Tracheal epithelial cell (primary cell): ENCODE measurements at places on chromosomes 12 and 14. TPM values are rescaled to one million over a fixed set of nuclear protein-coding genes. Genes with fewer than 3 reads are reported as not detected.

The TEX52 gene
- not detected in 2 replicates for total RNA-seq

The EMP1 gene
- total RNA-seq, result 13.4 and 30.6 TPM in 2 replicates

The OR6C70 gene
- total RNA-seq, result not detected in 2 replicates

The TMEM263 gene
- 16.2 and 24.3 TPM in 2 replicates for total RNA-seq

The PRIM1 gene
- 4.8 and 9.0 TPM in 2 replicates for total RNA-seq

The CLEC1B gene
- not detected in 2 replicates for total RNA-seq

The RERGL gene
- total RNA-seq, result not detected in 2 replicates

The KRT6A gene
- total RNA-seq, result 10,133 and 10,410 TPM in 2 replicates

The ART4 gene
- total RNA-seq, result 0.24 TPM in 1 of 2 replicates, not detected in the other

The TMCC3 gene
- 7.2 and 24.3 TPM in 2 replicates for total RNA-seq

The SLC41A2 gene
- 0.85 and 25.5 TPM in 2 replicates for total RNA-seq

The TAS2R43 gene
- total RNA-seq, result 0.96 TPM in 1 of 2 replicates, not detected in the other

The LRRK2 gene
- total RNA-seq, result 0.96 and 1.1 TPM in 2 replicates

The CPM gene
- 7.5 and 19.8 TPM in 2 replicates for total RNA-seq

The FGD4 gene
- total RNA-seq, result 21.4 and 31.1 TPM in 2 replicates

The B4GALNT1 gene
- 0.48 TPM in 1 of 2 replicates, not detected in the other for total RNA-seq

The AVPR1A gene
- 0.24 TPM in 1 of 2 replicates, not detected in the other for total RNA-seq

The OVCH1 gene
- total RNA-seq, result under 0.01 TPM in 1 of 2 replicates, not detected in the other

The HNRNPC gene
- 740 and 773 TPM in 2 replicates for total RNA-seq

The NABP2 gene
- 21.7 and 34.5 TPM in 2 replicates for total RNA-seq

The INHBC gene
- not detected in 2 replicates for total RNA-seq

The CELA1 gene
- not detected in 2 replicates for total RNA-seq

The KRT81 gene
- 10.8 TPM in 1 of 2 replicates, not detected in the other for total RNA-seq

The KLHL33 gene
- total RNA-seq, result not detected in 2 replicates

The TRIM9 gene
- total RNA-seq, result 0.21 TPM in 1 of 2 replicates, not detected in the other

The TPH2 gene
- not detected in 2 replicates for total RNA-seq

The MGP gene
- total RNA-seq, result under 0.01 TPM in 1 of 2 replicates, not detected in the other

The CLEC12A gene
- not detected in 2 replicates for total RNA-seq
